Progenitor cell of endocrine pancreas (in vitro differentiated cells): ENCODE measurements at places on chromosomes 5 and 9. TPM values are rescaled to one million over a fixed set of nuclear protein-coding genes. Genes with fewer than 3 reads are reported as not detected.

- no peak overlapping the region for H3K4me3 ChIP-seq
- H3K27me3 ChIP-seq: no peaks in the 10 kb centered on the region
- H3K4me1 ChIP-seq: peaks cover 5% of the 10 kb centered on the region
- no peaks in the 10 kb centered on the region for H3K36me3 ChIP-seq
- DNase-seq: no peak
- H3K27ac ChIP-seq: no peak overlapping the region
Measured at GRCh38 chr5:123421773-123422172, 1.4 kb downstream of the CEP120 start.

GRCh38 chr5:179301796-179302195, 43.5 kb downstream of the ADAMTS2 start:
- H3K27me3 ChIP-seq: no peaks in the 10 kb centered on the region
- H3K36me3 ChIP-seq: no peaks in the 10 kb centered on the region
- no peak for DNase-seq
- H3K4me1 ChIP-seq: no peaks in the 10 kb centered on the region
- H3K4me3 ChIP-seq: no peak overlapping the region
- H3K27ac ChIP-seq: no peak overlapping the region

- peaks cover 41% of the 10 kb centered on the region for H3K4me1 ChIP-seq
- no peak overlapping the region for H3K4me3 ChIP-seq
- peak overlapping the region; percentile 6 for H3K27ac ChIP-seq
Measured at GRCh38 chr5:54022223-54022622, 288.1 kb downstream of the ARL15 start.

- H3K27ac ChIP-seq: no peak overlapping the region
- H3K4me1 ChIP-seq: no peaks in the 10 kb centered on the region
- H3K27me3 ChIP-seq: no peaks in the 10 kb centered on the region
- no peak overlapping the region for H3K4me3 ChIP-seq
Measured at GRCh38 chr5:167096816-167097215, 1194.6 kb upstream of the WWC1 start.

- no peak overlapping the region for H3K27ac ChIP-seq
- no peaks in the 10 kb centered on the region for H3K36me3 ChIP-seq
- no peaks in the 10 kb centered on the region for H3K4me1 ChIP-seq
- H3K27me3 ChIP-seq: no peaks in the 10 kb centered on the region
- DNase-seq: no peak
Measured at GRCh38 chr5:160665460-160665859, 186.6 kb downstream of the ATP10B start.

DNA sequence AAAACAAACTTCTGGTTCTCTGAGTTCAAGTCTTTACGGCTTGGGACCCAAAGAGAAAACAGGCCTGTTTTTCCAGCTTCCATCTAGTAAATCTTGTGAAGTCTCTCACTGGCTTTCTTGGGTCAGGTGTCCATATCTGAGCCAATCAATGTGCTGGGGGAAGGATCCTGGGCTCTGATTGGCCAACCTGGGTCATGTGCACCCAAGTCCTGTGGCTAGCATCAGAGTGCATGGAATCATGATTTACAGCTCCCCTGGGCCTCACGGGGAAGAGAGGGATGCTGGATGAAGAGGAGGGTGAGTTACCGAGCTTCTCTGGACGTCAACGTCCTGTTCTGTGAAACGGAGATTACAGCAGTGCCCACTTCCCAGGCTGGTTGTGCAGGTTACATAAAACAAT, 19.4 kb downstream of the CXCL14 start:
- peaks cover 56% of the 10 kb centered on the region for H3K27me3 ChIP-seq
- no peak overlapping the region for H3K27ac ChIP-seq
- no peaks in the 10 kb centered on the region for H3K4me1 ChIP-seq
- no peak for DNase-seq
- H3K36me3 ChIP-seq: no peaks in the 10 kb centered on the region

GRCh38 chr5:93192683-93193082, 388.3 kb downstream of the NR2F1-AS1 start:
- H3K36me3 ChIP-seq: no peaks in the 10 kb centered on the region
- H3K4me3 ChIP-seq: no peak overlapping the region
- peak overlapping the region; percentile 1 for H3K27ac ChIP-seq
- peaks cover 33% of the 10 kb centered on the region for H3K4me1 ChIP-seq

DNA sequence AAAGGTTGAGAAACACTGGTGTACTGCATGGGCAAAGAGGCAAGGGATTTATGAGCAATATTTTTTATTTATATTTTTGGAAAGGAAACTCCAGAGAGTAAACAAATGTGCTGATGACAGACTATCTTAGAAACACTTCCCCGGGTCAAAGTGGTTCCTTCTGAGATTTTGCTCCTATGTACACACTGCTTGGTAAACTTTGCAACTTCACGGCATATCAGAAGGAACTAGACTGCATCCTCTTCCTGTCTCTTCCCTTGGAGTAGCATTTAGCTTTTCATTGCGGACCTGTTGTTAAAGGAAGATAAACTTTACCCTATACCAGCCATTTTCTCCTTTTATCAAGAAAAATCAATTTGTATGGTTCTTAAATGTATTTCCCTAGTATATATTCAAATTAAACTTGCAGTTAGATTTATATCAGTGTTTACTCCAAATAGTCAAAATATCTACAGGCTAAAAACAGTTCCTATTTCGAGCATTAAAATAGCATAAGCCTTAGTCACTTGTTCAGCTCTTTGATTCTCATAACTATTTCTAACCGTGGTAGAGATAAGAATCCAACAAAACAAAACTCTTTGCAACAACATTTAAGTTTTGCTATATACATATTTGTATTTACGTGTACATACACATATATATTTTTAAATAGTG, 48.0 kb upstream of the LRRC19 start:
- H3K36me3 ChIP-seq: peaks cover 12% of the 10 kb centered on the region
- H3K27me3 ChIP-seq: no peaks in the 10 kb centered on the region

DNA sequence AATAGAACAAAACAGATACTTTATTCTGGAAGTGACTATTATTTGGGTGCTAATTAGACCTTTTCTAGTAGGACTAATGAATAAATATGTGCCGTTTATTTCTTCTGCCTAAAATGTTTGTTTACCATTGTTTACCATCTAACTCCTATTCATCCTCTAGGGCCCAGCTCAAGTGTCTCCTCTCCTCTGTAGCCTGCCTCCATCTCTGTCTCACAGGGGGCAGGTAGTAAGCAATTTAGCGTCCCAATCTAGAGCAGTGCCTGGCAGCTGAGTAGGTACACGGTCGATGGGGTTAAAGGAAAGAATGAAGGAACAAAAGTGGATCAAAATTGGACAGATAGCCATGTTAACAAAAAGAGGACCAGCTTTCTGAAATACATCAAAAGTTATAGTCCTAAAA, 230.9 kb downstream of the SLF1 start:
- H3K4me3 ChIP-seq: no peak overlapping the region
- no peak for DNase-seq
- peaks cover 2% of the 10 kb centered on the region for H3K27me3 ChIP-seq
- H3K36me3 ChIP-seq: no peaks in the 10 kb centered on the region
- peaks cover 4% of the 10 kb centered on the region for H3K4me1 ChIP-seq
- no peak overlapping the region for H3K27ac ChIP-seq

DNA sequence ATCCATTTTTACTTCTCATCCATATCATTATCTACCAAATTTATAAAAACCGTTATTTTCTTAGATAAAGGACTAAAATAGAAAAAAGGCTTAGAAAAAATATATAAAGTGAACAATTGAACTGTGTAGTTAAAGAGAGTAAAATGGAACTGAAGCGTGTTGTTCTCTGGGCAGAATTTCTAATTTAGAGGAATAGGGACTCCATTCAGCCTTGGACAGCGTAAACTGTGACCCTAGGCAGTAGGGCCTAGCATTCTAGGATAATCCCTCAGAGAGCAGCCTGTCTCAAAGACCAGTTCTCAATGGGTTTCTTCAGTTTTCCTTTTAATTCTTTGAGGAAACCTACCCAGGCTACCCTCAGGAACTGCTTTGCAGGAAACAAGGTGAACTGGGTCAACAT, 11.1 kb downstream of the ZNF462 start:
- no peak overlapping the region for H3K4me3 ChIP-seq
- no peaks in the 10 kb centered on the region for H3K27me3 ChIP-seq
- no peak overlapping the region for H3K27ac ChIP-seq

- peaks cover 23% of the 10 kb centered on the region for H3K4me1 ChIP-seq
- peaks cover 89% of the 10 kb centered on the region for H3K27me3 ChIP-seq
- no peak for DNase-seq
- no peak overlapping the region for H3K27ac ChIP-seq
- H3K4me3 ChIP-seq: no peak overlapping the region
Measured at GRCh38 chr5:77846422-77847128, 70.4 kb upstream of the TBCA start.

GRCh38 chr5:169080448-169080911, 220.5 kb downstream of the SLIT3 start:
- H3K4me3 ChIP-seq: no peak overlapping the region
- no peak for DNase-seq
- H3K4me1 ChIP-seq: peaks cover 5% of the 10 kb centered on the region

DNA sequence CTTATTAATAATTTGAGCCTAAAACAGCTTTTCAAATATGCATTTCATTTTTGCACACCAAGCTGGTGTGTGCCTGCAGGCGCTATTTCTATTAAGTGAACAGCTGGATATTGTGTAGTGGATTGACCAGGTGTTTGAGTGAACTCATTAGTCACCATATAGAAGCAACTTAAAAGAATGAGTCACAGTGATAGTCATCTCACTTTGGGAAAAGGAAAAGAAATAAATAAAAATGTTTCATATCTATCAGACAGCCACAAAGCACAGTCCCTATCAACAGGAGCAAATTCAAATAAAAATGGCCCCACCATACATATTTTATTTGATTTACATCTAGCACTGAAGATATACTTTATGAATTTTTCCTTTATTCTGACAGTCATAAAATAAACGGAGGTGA, 456.5 kb upstream of the CDH9 start:
- peaks cover 2% of the 10 kb centered on the region for H3K36me3 ChIP-seq
- no peak for DNase-seq
- H3K4me3 ChIP-seq: no peak overlapping the region
- no peaks in the 10 kb centered on the region for H3K27me3 ChIP-seq

DNA sequence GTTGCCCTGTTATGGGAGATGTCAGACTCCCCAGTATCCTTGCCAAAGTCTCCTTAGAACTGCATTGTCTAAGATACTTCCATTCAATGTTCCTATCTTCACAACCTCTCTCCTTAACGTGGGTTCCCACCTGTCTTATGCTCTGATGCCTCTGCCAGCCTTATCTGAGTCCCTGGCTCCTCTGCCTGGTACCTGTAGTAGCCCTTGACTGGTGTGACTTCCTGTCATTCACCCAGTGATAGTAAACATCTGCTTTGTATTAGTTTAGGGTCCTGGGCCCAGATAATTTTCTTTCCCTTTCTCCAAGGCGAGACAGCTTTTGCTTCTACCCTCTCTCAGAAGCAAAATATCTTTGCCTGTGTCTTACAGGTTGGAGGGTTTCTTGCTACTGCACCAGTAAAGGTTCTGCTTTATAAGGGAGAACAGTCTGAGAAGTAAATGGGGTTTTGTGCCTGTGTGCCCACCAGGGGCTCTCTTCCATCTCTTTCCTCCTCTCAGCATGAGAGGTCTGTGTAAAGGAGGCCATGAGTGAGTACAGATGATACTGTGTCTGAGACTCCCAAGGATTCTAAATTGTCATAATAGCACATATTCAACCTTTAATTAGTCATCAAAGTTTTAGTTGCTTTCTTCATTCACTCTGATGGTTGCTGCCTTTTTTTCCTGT, 220.8 kb downstream of the PRR16 start:
- no peak for DNase-seq
- peaks cover 18% of the 10 kb centered on the region for H3K4me1 ChIP-seq
- H3K27ac ChIP-seq: no peak overlapping the region
- H3K27me3 ChIP-seq: no peaks in the 10 kb centered on the region

GRCh38 chr9:128393970-128394369, 22.8 kb downstream of the URM1 start:
- peaks cover 7% of the 10 kb centered on the region for H3K36me3 ChIP-seq
- peaks cover 67% of the 10 kb centered on the region for H3K27me3 ChIP-seq
- H3K4me1 ChIP-seq: peaks cover 7% of the 10 kb centered on the region
- H3K4me3 ChIP-seq: no peak overlapping the region

DNA sequence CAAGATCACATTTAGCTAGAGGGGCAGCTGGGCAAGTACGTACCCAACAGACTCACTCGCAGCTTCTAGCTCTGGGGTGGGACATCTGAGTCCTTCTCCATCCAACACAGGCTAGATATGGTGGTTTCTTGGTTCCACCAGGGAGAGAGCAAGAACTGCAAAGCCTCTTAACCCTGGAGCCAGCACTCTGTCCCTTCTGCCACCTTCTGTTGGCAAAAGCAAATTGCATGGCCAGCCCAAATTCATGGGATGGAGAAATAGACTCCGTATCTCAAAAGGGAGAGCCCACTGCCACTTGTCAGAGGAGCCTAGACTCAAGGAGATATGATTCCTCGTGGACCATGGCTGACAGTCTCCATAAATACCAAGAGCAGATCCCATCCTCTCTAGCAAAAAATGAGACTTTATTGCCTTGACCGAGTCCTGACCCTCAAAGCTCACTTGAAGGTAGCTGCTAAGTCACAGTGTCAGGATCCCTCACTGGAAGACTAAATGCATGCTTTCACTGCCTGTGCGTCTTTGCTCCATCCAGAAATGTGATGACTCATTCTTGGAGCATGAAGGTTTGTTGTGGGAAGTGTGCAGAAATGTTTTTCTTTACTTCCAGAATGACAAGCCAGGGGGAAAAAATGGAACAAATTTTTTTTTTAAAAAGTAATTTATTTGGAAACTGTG, 28.8 kb upstream of the ROR2 start:
- no peak overlapping the region for H3K27ac ChIP-seq
- H3K27me3 ChIP-seq: peaks cover 15% of the 10 kb centered on the region
- peaks cover 1% of the 10 kb centered on the region for H3K4me1 ChIP-seq
- no peak for DNase-seq
- no peak overlapping the region for H3K4me3 ChIP-seq

DNA sequence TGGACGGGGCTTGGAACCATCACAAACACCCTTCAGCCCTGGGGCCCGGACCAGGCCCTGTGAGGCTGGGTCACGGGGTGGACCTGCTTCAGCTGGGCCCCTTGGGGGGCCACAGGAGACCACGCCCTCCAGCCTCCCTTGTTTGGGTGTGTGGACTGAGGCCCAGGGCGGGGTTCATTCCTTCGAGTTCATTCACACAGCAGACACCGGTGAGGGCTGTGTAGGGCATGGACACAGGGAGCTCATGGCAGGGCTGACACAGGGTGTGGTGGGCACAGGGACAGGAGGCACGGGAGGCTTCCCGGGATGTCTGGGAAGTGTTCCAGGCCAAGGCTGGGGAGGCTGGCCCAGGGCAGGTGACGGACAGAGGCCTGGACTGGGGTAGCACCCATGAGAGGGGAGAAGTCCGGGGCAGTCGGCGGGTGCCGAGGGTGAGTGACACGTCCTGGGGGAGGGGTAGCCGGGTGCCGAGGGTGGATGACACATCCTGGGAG, 8.9 kb downstream of the DNLZ start:
- no peaks in the 10 kb centered on the region for H3K27me3 ChIP-seq
- H3K4me1 ChIP-seq: no peaks in the 10 kb centered on the region
- H3K27ac ChIP-seq: peak overlapping the region; percentile 41
- no peak overlapping the region for H3K4me3 ChIP-seq
- no peak for DNase-seq

The SLC36A3 gene
- not detected in 2 replicates for total RNA-seq

The LRRC19 gene
- not detected in 2 replicates for total RNA-seq

The SELENOP gene
- total RNA-seq: 85.3 and 86.3 TPM in 2 replicates

The KCNV2 gene
- total RNA-seq: not detected in 2 replicates

The FAM240B gene
- total RNA-seq: not detected in 2 replicates
